GM23338 (cell line): ENCODE measurements at places on chromosomes 5 and 9. TPM values are rescaled to one million over a fixed set of nuclear protein-coding genes. Genes with fewer than 3 reads are reported as not detected.

GRCh38 chr5:4651806-4652565 lies 488.1 kb upstream of the ADAMTS16 start:
- no peaks in the 10 kb centered on the region for H3K4me1 ChIP-seq
- no peak overlapping the region for H3K27ac ChIP-seq
- peak; percentile 16 for DNase-seq
- H3K27me3 ChIP-seq = no peaks in the 10 kb centered on the region
- H3K4me3 ChIP-seq = no peak overlapping the region

The EGFLAM gene
- 0.50 and 1.9 TPM in 2 replicates for total RNA-seq

DNA sequence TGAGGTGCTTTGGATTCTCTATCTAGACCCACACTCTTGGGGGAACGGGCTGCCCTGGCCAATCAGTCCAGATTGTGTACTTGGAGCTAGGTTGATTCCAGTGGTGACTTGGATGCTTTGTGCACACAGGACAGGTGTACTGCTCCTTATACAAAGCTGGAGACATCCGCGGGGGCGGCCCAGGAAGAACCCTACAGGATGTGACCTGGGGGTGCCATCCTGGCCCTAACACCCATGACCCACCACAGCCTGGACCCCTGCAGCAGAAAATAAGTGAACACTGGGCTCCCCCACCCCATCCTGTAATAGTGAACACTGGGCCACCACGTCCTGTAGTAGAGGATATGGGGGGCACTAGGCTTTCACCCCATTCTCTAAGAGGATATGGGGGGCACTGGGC lies 12.1 kb upstream of the PLEKHG4B start:
- peaks cover 18% of the 10 kb centered on the region for H3K4me1 ChIP-seq
- H3K4me3 ChIP-seq = no peak overlapping the region
- no peaks in the 10 kb centered on the region for H3K27me3 ChIP-seq
- no peak overlapping the region for H3K27ac ChIP-seq
- no peaks in the 10 kb centered on the region for H3K36me3 ChIP-seq

The SAXO1 gene
- not detected in 2 replicates for total RNA-seq

The OR1Q1 gene
- total RNA-seq = not detected in 2 replicates

- H3K27me3 ChIP-seq = peaks cover 28% of the 10 kb centered on the region
- no peaks in the 10 kb centered on the region for H3K36me3 ChIP-seq
- no peak overlapping the region for H3K4me3 ChIP-seq
- no peak overlapping the region for H3K27ac ChIP-seq
- H3K4me1 ChIP-seq = no peaks in the 10 kb centered on the region
Measured at GRCh38 chr9:113636693-113637092, 173.2 kb downstream of the RGS3 start.

- no peak overlapping the region for H3K27ac ChIP-seq
- no peaks in the 10 kb centered on the region for H3K36me3 ChIP-seq
- no peak overlapping the region for H3K4me3 ChIP-seq
- H3K27me3 ChIP-seq = no peaks in the 10 kb centered on the region
Measured at GRCh38 chr5:82749461-82749820, 327.8 kb downstream of the TMEM167A start.

DNA sequence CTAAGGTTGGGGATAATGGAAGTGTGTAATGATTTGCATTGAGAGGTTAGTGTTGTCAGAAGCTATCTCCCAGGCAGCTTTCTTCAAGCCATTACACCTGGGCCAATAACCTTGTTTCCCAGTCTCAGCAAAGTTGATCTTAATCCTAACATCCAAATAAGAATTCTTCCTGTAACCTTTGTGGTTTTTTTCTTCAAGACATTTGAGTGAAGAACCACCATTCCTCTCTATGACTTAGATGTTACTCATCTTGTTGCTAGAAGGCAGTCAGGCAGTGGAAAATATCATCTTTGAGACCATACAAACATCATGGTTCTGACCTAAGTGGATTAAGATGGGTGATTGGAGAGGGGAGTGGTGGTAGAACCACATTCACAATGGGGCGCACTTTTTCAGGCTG lies 103.5 kb downstream of the NDUFAF2 start:
- peaks cover 20% of the 10 kb centered on the region for H3K4me1 ChIP-seq
- H3K27ac ChIP-seq = no peak overlapping the region
- H3K4me3 ChIP-seq = no peak overlapping the region
- no peaks in the 10 kb centered on the region for H3K27me3 ChIP-seq

The IL17B gene
- not detected in 2 replicates for total RNA-seq

The SCAMP1 gene
- total RNA-seq = 53.0 and 53.9 TPM in 2 replicates
